Eye (tissue), 1 donor: ENCODE measurements at places on chromosomes 11 and 22.

GRCh38 chr11:41309111-41309522 lies 150.3 kb downstream of the LRRC4C start:
- DNase-seq, result no peak

DNA sequence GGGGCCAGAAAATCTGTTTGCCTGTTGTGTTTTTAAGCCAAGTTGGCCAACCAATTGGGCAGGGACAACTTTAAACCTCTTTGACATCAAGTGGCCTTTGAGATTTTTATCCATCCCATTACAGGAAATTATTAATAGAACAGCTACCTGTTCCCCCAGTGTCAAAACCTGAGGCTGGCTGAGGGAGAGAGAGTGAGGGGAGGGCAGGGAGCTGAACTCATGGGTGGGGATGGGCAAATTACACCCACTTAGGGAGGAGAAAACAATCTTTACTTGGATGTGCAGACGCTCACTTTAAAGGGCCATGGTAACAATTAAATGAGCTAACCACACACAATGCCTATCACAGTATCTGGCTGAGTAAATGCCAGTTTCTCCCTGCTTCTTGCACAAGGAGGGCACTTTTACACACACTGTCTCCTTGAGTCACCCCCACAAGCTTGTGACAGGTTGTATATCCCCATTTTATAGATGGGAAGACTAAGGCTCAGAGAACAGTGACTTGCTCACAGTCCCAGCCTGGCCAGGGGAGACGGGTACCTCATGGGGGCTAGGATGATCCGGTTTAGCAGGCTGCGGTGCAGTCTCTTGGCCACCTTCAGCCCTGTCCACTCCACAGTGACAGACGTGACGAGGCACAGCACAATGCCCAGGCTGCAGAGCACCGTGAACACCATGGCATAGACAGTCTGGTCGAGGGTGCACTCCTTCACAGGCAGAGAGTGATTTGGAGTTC lies 17.8 kb upstream of the KCNJ11 start:
- no peak for DNase-seq

GRCh38 chr11:32817181-32817851 lies 12.4 kb upstream of the PRRG4 start:
- DNase-seq, result no peak

DNA sequence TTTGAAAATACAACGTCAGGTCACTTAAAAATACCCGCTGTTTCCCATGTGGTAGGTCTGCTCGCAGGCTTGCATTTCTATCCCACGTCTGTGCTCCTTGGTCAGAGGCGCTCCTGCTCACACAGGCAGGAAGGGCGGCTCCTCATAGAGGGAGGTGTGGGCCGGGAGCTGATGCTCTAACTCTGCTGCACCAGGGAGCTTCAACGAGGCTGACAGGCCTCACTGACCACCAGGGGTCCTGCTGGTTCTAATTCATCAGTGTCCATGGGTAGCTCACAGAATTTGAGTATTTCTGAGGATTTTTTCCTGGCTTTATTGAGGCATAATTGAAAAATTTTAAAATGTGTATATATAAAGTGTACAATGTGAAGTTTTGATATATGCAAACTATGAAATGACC lies 68.5 kb downstream of the PIWIL3 start:
- DNase-seq, result no peak

- peak; percentile 33 for DNase-seq
Observed at GRCh38 chr11:74877132-74877531, 71.8 kb downstream of the XRRA1 start.

GRCh38 chr22:45336971-45337431 lies 27.3 kb downstream of the FAM118A start:
- DNase-seq, result peak; percentile 56

DNA sequence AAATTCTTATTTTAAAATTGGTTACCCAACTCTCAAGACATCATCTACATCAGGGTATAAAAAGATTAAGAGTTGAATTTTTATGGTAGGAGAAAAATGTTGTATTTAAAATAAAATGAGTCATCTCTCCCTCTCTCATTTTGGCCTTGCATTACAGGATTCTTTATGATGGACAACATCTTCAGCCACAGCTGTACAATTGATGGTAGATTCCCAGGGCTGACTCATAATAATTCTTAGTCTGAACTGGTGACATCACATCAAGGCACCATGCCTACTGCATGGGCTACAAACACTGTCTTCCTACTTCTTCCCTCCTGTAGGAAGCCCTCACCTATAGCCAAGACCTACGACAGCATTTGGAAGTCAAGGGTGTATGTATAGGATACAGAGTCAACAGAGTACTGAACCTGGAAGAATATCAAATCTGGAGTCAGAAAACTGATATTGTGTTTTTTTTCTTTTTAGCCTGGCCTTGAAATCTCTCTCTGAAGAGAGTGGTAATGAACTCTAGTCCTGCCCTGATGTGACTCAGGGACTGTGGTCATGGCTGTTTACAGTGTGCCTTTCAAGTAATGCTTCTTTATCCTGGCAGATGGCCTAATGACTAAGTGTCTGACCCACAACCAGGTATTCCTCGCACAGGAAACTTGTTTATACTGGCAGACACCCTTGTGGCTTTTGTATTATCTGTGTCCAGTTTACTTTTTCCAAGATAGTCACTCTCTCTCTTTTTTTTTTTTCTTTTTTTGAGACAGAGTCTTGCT lies 32.5 kb downstream of the MRGPRX2 start:
- no peak for DNase-seq

GRCh38 chr11:74677131-74677530 lies 54.1 kb downstream of the CHRDL2 start:
- no peak for DNase-seq

GRCh38 chr11:14617241-14618027 lies 26.2 kb upstream of the PDE3B start:
- no peak for DNase-seq

DNA sequence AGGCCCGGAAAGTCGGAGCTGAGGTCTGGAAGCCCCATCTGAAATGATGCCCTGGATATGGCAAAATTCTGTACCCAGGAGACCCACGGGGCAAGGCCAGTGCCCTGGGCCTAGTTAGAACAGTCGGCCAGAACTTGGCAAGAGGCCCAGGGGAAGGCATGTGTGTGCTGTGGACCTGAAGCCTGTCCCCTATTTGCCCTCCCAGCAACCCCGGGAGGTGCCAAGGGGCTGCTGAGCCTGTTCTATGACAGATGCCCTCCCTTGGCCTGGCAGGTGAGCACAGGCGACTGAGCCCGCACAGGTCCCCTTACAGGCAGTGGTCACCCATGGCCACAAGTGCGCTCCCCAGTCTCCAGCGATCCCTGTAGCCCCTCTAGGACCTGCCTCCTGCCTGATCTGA lies 51.7 kb downstream of the NAT10 start:
- DNase-seq, result no peak

DNA sequence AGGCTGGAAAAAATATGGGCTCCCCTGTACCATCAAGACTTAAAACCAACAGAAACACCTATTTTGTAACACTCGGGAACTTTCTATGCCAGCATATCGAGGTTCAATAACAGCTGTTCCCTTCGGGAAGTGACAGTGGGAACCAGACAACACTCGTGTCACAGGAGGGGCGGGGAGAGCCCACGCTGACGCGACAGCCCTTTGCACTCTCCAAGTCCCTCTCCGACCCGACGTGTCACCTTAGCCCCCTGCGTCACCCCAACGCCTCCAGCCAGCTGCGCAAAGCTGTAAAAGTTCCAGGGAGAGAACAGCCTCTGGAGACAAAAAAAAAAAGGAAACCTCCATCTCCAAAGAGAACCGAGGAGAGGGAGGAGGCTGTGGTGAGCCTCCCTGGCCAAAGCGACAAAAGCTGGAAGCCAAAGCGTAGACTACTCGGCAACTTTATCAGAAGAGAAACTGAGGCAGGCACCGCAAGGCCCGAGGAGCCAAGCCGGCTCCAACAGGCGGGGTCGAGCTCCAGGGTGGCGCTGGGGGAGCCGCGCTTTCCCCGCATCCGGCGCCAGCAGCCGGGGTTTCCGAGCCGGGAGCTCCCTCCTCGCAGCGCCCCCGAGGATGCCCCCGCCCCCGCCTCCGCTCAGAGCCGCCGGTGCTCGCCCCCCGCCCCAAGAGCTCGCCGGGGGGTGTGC lies 751 bp downstream of the ARFGAP3 start:
- peak; percentile 73 for DNase-seq

DNA sequence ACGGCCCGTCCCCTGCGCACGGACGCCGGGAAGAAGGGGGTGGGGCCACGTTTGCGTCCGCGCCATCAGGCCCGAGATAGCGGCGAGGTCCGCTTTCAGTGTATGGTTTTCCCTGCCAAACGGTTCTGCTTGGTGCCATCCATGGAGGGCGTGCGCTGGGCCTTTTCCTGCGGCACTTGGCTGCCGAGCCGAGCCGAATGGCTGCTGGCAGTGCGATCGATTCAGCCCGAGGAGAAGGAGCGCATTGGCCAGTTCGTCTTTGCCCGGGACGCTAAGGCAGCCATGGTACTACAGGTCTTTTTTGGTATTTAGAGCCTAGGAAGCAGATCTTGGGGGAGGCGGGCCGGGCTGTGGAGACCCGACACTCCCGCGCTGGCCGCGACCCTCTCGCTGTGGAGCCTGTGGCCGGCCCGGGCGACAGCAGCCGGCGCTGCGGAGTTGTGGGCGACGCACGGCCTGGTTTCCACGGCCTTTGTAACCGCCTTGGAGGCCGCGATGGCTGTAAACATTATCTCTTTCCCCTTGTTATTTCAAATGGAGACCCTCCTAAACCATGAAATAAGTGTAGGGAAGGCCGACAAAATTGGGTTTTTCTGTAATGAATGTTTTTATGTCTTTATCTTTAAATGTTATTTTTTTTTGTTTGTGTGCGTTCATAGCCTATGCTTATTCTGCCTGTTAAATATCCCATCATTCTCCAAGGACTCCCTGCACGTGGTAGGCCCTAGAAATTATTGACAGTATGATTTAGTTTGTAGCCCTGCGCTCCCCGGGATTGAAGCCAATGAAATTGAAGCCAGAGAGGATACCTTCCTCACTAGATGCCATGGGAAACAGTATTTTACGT lies at the start of gene AASDHPPT:
TSS of gene AASDHPPT (plus strand) at position 54 of the 847 bp plus-strand sequence. CDS start at position 103, 49 bp downstream.
- DNase-seq, result peak; percentile 90

GRCh38 chr11:39804271-39804670 lies 1655.2 kb downstream of the LRRC4C start:
- DNase-seq, result no peak

GRCh38 chr11:74532501-74533246 lies 39.1 kb upstream of the LIPT2 start:
- DNase-seq, result no peak

DNA sequence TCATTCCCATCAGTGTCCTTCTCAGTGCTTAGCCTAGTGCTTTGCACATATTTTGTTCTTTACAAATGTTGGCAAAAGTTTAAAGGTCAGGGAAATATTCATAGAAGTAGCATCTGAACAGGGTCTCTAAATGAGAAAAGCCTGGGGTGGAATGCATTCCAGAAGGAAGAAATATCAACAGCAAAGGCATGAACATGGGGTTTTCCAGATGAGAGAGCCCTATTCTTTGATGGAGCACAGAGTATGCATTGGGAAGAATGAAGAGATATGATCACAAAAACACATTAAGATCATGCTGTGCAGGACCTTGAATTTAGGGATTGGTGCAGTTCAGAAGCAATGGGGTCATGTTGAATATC lies 140.2 kb downstream of the SNX19 start:
- no peak for DNase-seq

- no peak for DNase-seq
Observed at GRCh38 chr11:44817207-44817949, 90.6 kb downstream of the TSPAN18 start.

DNA sequence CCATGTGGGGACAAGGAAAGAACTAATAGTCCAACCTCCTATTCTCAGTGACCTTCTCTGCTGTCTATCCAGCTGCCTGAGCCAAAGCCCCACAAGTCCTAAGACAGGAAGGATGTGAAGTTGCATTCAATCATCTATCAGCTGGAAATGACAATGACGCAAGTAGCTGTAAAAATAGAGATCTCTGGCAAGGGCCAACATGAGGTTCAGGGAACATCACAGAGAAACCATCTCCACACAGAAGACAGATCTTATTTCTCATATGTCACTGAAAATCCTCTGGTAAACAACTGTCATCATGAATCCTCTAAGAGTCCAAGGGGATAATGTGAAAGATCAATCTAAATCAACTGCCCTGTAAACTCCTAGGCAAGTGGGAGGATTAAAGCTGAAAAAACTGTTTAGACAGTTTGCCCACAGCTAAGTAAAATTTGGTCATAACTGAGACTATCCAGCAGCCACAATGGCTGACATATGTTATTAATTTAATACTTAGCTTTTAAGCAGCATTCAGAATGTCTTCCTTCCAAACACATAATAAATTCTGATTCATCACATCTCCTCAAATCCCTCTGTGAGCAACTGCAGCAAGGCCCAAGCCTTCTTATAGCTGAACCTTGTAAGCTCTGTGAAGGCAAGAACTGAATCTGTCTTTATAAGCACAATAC lies 52.1 kb downstream of the ALG9 start:
- DNase-seq, result no peak

- DNase-seq, result peak; percentile 41
Observed at GRCh38 chr11:132122735-132123134, 752.3 kb downstream of the NTM start.

DNA sequence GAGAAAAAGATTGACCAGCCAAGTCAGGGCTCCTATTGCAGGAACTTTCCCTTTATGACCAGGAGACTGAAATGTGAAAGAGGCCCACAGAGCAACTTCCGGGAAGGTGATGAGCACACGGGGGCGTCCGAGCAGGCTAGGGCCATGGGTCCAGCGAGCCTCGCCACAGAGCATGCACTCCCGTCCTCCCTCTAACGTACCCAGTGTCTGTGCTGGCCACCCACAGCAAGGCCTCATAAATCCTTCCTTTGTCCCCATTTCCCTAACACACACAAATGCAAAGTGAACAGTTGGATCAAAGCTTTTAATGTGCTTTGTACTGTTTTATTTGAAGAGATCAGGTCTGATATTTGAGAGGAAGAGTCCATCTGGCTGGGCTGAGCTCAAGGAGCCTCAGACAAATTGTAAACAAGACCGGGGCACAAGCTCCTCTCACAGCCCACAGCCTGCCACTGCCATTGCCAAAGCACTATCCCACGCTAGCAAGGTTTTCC lies 44.3 kb downstream of the BLID start:
- no peak for DNase-seq

DNA sequence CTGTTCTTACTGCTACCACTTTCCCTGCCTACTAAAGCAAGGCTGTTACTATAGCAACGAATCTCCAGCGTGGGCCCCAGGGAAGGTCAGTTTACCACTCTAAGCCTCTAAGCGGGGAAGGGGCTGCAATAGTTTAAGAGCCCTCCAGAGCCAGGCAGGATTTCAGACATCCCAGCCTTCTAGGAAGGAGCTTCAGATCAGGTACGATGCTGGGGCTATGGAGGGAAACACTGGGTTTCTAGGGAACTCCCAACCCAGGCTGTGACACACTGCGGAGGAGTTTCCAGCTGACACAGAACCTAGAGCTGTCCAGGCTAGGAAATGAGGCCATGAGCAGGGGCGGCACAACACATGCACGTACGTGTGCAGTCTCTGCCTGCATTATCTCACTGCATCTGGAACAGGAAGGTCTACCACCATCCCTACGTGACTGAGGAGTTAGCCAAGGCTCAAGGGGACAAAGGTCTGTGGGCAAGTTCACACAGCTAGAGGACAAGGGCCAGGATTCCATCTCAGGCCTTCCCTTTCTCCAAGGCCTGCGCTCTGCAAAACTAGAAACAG lies 20.4 kb downstream of the HPS4 start:
- DNase-seq, result peak; percentile 88

GRCh38 chr11:120221115-120221752 lies 10.4 kb downstream of the OAF start:
- DNase-seq, result no peak
